GM12892 (cell line): ENCODE measurements at places on chromosomes 1 and 21.

- no peak for DNase-seq
Observed at GRCh38 chr1:45938029-45938428, 134.6 kb downstream of the MAST2 start.

- no peak for DNase-seq
Observed at GRCh38 chr1:165772739-165773138, 4.1 kb upstream of the TMCO1 start.

GRCh38 chr1:183590244-183591191 is at the start of gene NCF2:
Gene NCF2 (minus strand): TSS chr1:183590459. CDS start chr1:183590329, 130 bp downstream.
- DNase-seq, result peak; percentile 45

GRCh38 chr1:32199717-32200072 is 700 bp upstream of the CCDC28B start:
- DNase-seq, result no peak

- no peak for DNase-seq
Observed at GRCh38 chr1:230917284-230918135, 49.2 kb upstream of the C1orf198 start.

GRCh38 chr1:235942979-235943575 is 76.4 kb upstream of the LYST start:
- DNase-seq, result no peak

- DNase-seq, result no peak
Observed at GRCh38 chr1:219990782-219991510, 55.4 kb downstream of the EPRS1 start.

- no peak for DNase-seq
Observed at GRCh38 chr1:45200906-45201500, 5.4 kb downstream of the ZSWIM5 start.

DNA sequence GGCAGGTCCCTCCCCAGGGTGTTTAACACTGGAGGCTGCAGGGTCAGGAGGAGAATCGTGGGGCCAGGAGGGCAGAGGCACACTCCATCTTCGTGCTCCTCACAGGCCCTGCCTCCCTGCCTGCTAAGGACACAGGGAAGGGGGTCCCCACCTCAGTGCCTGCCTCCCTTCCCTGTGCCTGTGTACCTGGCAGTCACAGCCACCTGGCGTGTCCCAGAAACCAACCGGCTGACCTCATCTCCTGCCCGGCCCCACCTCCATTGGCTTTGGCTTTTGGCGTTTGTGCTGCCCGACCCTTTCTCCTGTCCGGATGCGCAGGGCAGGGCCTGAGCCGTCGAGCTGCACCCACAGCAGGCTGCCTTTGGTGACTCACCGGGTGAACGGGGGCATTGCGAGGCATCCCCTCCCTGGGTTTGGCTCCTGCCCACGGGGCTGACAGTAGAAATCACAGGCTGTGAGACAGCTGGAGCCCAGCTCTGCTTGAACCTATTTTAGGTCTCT is 623 bp upstream of the BGLAP start:
- no peak for DNase-seq

DNA sequence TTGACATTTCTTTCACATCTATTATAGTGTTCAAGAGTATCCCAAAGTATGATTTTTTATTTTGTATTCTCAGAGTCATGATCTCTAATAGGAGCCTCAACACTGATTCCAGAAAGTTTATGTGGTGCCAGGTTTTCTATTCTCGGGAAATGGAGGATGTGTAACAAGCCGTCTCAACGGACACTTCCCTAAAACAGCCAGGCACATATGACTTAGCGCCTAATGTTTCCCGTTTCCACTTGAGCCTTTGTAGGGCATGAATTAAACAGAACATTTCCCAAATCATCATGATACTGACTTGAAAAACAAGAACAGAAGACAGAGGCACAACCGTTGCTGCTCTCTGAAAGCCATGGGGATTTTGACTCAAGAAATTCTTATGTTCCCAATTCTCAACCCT is 8.0 kb downstream of the CYYR1 start:
- DNase-seq, result no peak

DNA sequence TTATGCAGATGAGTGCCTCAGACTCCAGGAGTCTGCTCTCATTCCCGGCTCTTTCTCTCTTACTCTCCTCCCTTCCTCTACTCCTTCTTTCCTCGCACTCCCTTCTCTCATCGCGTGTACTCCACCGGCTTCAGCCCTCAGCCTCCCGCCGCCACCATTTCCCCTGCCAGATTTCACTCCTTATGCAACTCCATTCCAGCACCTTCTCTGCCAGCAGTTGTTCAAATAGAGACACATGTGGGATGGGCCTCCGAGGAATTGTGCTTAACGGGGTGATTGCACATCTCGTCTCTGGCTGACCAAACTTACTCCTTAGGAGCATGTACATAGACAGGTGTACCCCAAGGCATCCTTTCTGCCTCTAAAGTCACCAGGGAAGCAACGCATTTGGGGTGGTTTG is 2.1 kb downstream of the CNTN2 start:
- DNase-seq, result no peak

DNA sequence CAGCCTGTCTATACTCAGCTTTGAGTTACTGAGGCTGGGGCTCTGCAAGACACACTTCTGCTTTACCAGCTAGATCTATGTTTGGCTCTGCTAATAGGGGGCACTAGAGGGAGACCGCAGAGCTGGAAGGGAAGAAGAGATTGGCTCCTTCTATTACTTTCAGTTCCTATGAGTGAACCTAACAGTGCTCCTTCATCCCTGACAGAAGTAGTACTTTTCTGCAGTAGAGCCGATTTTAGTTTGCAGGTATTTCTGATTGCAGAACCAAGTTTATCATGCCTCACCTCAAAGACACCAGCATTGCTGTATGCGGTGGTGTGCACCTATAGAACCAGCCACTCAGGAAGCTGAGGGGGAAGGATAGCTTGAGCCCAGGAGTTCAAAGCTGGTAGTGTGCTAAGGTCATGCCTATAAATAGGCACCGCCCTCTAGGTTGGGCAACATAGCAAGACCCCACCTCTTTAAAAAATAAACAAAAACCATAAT is 5.7 kb upstream of the ZDHHC18 start:
- peak; percentile 62 for DNase-seq

- DNase-seq, result no peak
Observed at GRCh38 chr1:35931446-35932157, 697 bp downstream of the AGO3 start.

DNA sequence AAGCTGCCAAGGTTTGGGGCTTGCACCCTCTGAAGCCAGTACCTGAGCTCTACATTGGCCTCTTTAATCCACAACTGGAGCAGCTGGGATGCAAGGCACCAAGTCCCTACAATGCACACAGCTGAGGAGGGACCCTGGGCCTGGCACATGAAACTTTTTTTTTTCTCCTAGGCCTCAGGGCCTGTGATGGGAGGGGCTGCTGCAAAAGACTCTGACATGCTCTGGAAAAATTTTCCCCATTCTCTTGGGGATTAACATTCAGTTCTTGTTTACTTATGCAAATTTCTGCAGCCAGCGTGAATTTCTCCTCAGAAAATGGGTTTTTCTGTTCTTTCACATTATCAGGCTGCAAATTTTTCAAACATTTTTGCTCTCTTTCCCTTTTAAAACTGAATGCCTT is 1072.2 kb downstream of the BRINP3 start:
- no peak for DNase-seq

DNA sequence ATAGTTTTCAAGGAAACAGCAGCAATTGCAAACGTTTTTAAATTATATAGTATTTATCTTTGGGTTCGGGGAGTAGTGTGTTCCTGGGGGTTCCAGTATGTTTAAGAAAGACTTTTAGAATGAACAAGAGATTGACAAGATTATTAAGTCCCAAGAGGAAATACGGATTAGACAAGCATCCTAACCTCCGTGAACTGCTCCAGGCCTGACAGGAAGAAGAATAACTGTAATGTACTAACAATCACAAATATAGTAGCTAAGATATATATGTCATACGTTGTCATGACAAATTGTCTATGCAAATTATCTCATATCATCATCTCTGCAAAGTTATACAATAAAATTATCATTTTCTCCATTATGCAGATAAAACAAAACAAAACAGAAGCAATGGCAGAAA is 1397.2 kb downstream of the MRPL39 start:
- no peak for DNase-seq

DNA sequence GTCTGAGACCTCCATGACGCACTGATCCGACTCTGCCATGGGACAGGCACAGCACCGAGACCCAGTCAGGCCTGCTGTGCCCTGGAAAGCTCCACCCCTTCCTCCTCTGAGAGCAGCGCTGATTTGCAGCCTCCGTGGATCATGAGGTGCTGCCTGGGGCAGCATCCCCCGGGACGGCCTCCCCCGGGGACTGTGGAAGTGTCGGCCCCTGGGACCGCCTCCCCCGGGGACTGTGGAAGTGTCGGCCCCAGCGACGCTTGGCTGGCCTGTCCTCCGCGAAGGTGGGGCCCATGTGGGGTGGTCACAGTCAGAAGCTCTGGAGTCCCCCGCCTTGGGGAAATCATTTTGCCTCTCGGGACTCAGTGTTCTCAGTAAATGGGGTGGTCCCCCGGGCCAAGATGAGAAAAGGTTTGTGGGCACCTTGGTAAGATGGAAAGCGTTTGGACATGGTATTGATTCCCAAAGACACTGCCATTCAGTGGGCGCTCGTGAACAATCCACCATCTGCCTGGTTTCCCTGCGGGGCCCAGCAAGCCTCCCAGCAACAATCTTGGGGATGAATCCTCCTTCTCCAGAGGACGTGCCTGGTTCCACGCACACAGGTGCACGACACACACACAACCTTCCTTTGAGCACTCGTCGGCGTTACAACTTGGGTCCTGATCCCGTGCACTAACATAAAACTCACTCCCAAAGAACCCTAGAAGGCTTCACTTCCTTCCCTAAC is 3.0 kb downstream of the TFF2 start:
- no peak for DNase-seq
